ENCODE measurements at places on chromosomes 12 and 14.

GRCh38 chr12:127909041-127909440 lies 357.9 kb upstream of the TMEM132C start:
- DNase-seq: no peak

GRCh38 chr14:63974176-63974575 lies 121.4 kb downstream of the SYNE2 start:
- DNase-seq: no peak

DNA sequence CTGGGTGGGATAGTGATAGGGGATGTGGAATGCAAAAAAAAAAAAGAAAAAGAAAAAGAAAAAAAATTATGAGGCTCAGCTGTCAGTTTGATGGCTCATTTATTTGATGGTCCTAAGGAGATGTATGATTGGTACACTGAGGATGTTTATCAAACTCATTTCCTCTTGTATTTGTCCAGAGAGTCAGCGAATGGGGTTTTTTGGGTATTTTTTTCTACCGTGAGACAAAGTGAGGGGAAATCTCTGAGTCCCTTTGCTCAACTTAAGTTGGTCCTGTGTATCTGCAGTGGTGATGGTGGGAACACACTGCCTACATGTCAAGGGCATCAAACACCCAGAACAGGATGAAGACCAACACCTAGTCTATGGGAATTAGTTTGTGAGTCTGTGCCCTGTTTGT lies 176.9 kb upstream of the HIF1A start:
- no peak for DNase-seq

DNA sequence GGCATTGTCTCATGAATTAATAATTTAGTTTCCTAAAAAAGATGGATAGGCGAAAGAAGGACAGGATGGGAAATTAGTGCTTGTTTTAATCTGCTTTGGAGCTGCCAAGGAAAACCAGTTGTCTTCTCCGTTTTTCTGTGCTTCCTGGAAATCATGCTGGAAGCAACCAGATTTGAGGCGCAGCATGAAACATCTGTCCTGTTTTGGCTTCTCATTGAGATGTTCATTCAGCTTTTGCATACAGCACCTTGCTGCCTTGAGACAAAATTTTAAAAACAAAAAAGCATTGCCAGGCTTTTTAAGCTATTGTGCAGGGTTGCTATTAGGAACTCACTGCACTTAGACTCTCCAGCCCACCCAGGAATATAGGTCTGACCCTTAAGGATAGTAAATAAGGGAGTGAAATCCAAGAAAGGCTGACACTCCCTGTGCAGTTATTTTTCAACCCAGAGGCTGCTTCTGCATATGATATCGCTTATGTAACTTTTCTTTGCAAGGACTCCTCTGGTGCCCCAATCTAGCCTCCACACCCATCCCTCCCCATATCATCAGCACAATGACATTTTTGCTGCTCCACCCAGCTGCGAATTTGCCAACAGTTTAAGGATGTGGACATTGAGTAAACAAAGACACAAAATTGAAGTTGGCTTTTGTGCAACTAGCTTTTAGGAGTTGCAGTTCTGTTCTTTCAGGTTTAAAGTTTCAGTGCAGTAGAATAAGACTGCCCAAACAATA lies 46.9 kb upstream of the MDM1 start:
- DNase-seq: no peak

DNA sequence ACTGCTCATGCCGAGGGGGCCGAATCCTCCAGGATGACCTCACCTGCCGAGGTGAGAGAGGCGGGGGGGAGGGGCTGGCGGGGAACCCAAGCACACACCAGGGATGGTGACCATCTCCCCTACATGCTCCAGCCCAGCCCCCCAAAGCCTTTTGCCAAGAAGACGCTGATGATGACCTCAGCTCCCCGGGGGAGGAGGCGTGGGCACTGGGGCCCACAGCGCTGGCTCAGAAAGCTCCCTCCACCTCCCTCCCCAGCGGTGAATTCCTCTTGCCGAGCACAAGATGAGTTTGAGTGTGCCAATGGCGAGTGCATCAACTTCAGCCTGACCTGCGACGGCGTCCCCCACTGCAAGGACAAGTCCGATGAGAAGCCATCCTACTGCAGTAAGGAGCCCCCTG lies 23.7 kb upstream of the NXPH4 start:
- DNase-seq: no peak

DNA sequence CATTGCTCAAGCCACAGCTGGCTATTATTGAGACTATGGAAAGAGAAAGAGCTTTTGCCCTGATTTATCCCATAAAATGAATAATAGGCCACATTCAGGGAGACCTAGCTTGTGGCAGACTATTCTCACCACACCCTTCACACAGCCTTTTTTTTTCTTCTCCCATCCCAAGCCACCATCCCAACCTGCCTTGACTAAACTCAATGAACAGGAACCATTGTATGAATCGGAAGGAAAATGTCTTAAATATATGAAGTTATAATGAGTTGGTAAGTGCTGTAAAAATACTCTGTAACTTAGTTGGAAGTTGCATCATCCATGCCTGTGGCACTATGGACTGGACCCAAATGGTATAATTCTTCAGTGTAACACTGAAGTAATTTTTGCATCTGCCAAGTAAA lies 338.4 kb downstream of the RAD51B start:
- DNase-seq: no peak

- DNase-seq: no peak
Observed at GRCh38 chr12:59548930-59549329, 46.9 kb upstream of the SLC16A7 start.

Measured in neural crest cell (in vitro differentiated cells).